ENCODE measurements at places on chromosomes 5 and 9.

GRCh38 chr5:136075466-136075891 is 46.7 kb downstream of the TGFBI start:
- DNase-seq = no peak

DNA sequence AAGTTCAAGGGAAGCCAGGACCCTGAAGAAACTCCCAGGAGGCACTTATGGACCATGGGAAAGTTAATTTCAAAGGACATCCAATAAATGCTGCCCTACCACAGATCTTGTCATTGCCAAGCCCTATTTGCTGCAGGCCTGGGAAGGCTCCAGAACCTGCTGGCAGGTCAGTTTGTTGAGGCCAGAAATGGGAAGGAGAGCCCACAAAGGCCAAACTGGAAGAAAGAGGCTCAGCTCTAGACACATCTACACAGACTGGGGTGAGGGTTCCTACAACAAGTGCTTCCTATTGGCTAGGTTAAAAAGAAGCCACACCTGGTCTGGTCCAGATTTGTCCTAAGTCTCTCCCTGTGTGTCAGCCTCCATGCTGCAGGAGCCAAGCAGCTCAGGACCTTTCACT is 94.4 kb downstream of the SIL1 start:
- DNase-seq = no peak

DNA sequence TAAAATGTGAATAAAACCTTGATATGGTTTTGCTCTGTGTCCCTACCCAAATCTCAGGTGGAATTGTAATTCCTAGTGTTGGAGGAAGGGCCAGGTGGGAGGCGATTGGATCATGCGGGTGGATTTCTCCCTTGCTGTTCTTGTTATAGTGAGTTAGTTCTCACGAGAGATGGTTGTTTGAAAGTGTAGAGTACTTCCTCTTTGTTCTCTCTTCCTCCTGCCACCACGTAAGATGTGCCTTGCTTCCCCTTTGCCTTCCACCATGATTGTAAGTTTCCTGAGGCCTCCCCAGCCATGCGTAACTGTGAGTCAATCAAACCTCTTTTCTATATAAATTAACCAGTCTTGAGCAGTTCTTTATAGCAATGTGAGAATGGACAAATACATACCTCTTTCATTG is 34.9 kb downstream of the TARS1 start:
- DNase-seq = no peak

DNA sequence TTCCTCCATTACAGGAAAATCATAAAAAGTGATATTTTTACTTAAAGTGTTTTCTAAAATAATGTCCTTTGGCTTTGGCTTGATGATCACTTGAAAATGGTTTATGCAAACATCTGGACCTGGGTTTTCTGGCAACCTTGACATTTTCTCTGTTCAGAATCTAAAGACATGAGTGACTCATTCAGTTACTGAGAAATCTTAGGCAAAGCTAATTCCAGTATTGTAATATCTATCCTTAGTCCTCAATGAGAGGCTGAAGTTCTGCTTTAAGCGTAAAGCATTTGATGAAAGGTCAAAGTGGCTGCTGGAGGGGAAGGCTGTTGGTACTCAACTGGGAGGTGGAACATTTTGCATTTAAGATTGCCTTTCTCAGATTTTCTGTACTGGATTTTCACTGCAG is 2.3 kb downstream of the MAN2A1 start:
- no peak for DNase-seq

DNA sequence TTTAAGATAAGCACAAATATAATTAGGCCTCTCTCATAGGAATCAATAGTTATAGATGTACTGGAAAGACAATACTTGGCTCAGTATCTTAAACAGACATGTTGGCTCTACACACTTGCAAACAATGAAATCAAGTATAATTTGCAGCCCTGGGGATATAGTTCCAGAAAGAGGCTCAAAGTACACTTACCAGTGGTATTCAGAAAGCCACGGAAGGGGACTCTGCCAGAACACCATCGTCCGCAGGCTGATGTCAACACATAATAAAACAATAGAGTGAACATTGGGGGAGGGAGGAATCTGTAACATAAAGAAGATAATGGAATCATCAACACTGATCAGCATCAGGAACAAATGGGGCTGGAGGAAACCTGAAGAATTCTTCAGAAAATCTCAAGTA is 31.2 kb upstream of the EBF1 start:
- DNase-seq = no peak

GRCh38 chr5:135978212-135978631 is 23.4 kb upstream of the LECT2 start:
- no peak for DNase-seq

DNA sequence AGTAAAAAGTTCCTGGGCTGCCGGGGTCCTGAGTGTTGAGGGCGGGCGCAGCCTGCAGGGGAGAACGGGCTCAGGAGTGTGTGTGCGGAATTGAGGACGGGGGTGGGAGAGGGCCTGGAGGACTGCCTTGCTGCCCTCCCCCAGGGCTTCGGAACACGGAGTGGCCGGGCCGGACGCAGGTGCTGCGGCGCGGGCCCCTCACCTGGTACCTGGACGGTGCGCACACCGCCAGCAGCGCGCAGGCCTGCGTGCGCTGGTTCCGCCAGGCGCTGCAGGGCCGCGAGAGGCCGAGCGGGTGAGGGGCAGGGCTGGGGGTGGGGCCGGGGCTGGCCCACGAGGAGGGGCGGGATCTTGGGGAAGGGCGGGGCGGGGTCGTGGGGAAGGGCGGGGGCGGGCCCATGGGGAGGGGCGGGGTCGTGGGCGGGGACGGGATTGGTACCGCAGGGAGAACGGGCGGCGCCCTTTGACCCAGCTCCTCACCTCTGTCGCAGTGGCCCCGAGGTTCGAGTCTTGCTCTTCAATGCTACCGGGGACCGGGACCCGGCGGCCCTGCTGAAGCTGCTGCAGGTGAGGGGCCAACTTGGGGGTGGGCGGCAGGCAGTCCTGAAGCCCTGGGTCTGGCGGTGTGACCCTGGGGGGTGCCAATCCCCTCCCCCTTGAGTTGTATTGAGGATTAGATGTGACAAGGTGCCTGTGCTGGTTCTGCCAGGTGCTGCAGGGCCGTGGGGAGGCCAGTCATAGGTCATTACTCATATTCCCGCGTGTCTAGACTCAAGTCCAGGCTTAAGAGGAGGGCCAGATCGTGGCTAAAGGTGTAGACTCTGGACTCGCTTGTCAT is 7.1 kb downstream of the FPGS start:
- no peak for DNase-seq

GRCh38 chr9:77111408-77111807 is 65.9 kb upstream of the VPS13A start:
- no peak for DNase-seq

DNA sequence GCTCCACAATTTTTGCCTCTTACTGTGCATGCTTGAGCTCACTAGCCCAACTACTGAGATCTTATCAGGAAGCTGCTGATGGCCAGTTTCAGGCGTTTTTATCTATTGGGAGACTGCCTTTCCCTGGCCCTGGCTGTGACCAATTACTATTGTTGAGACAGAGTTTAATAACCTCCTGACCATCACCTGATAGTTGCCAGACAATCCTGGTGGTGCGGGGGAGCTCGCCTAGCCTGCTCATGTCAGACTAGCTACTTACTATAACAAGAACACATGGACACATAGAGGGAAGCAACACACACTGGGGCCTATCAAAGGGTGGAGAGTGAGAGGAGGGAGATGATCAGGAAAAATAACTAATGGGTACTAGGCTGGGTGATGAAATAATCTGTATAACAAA is 13.0 kb upstream of the OXCT1 start:
- DNase-seq = no peak

- DNase-seq = no peak
These were observed 3.9 kb downstream of the CEMIP2 start for GRCh38 chr9:71764463-71764862.

- DNase-seq = no peak
These were observed 342.9 kb downstream of the SPOCK1 start for GRCh38 chr5:137156180-137156579.

DNA sequence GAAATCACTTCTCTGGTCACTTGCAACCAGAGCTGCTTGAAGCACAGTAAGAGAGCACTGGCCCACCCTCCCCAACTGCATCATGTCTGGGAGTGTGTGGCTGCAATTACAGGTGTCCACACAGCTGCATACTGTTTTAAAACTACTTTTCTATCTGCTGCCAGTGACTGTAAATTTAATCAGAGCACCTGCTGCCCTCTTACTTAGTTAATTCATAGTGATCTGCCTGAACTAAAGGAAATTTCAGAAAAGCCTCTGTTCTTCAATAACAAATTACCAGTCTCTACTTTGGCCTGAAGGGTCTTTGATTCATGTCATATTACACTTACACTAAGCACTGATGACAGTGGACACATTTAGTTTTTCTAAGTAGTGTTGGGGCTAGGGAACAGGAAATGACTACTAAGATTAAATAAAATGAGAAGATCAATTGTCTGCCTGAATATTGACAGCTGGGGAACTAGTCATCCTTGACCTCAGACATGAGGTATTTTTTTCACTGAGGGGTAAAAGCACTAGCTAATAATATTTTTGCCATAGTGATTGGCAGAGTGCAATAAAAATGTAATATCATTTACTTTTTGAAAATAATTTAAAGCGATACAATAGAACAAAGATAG is 788.9 kb upstream of the GRAMD2B start:
- no peak for DNase-seq

GRCh38 chr9:1637401-1637800 is 377.7 kb upstream of the SMARCA2 start:
- no peak for DNase-seq
